RKO (cell line): ENCODE measurements at places on chromosomes 4 and X.
A peak's percentile ranks its signal among the peaks of the same experiment; 100 is the strongest.

DNA sequence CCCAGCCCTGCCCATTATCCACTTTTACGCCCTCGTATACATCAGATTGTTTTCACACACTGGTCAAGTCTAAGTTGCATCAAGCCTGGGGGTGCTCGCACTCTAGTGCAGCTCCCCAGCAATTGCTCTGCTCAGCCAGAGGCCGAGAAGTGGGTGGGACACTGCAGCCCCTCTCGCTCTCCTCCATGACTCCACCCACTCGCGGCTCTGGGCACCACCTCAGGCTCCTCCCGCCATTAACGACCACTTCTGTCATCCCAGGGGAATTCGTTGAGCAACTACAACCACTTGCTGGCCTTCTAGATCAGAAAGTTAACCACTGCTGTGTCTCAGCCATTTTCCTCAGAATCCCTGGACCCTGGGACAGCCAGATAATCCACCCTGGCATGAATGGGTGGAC lies 53.6 kb downstream of the ETNPPL start:
- DNase-seq, result no peak

- DNase-seq, result peak; percentile 8
These were observed 55.5 kb upstream of the PAK3 start for GRCh38 chrX:111040377-111041017.

DNA sequence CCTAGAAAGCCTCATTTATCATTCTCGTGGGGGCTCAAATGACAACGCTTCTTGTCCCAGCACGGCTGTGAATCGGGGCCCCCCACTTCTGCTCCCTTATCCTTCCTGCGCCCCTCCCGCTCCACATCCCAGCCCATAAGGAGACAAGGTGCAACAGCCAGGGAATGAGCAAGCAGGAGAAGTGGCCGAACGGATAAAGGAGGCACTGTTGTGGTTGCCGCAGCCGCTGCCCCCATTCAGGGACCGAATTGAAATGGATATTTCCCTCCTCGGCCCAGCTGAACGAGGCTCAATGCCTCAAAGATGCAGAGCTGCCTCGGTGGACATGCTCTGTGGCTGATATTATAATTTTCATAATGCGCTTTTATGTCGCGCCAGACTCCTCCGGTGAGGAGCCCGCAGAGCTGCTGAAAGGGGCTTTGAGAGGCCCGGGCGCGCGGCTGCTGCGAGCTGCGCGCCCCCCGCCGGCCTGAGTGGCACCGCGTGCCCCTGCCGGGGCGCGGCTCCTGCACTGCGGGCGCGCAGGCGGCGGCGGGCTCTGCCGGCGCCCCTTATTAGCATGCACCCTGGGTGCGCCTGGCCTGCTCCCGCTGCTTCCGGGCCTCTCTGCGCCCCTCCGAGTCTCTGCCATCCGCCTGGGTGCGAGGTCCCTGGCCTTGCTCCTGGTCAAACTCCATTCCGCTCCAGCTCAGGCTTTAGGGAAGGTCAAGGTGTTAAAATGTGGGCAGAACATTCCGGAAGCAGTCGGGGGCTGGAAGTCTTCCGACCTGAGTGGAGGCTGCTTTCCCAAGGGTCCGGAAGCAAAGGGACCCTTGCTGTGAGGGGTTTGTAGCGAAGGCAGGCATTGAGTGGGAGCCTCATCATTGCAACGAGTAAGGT lies 68.2 kb upstream of the TMEM33 start:
- no peak for DNase-seq

GRCh38 chr4:16843831-16844508 lies 54.5 kb downstream of the LDB2 start:
- peak; percentile 30 for DNase-seq

GRCh38 chr4:183445097-183445428 lies 627 bp downstream of the CDKN2AIP start:
- peak; percentile 46 for DNase-seq

DNA sequence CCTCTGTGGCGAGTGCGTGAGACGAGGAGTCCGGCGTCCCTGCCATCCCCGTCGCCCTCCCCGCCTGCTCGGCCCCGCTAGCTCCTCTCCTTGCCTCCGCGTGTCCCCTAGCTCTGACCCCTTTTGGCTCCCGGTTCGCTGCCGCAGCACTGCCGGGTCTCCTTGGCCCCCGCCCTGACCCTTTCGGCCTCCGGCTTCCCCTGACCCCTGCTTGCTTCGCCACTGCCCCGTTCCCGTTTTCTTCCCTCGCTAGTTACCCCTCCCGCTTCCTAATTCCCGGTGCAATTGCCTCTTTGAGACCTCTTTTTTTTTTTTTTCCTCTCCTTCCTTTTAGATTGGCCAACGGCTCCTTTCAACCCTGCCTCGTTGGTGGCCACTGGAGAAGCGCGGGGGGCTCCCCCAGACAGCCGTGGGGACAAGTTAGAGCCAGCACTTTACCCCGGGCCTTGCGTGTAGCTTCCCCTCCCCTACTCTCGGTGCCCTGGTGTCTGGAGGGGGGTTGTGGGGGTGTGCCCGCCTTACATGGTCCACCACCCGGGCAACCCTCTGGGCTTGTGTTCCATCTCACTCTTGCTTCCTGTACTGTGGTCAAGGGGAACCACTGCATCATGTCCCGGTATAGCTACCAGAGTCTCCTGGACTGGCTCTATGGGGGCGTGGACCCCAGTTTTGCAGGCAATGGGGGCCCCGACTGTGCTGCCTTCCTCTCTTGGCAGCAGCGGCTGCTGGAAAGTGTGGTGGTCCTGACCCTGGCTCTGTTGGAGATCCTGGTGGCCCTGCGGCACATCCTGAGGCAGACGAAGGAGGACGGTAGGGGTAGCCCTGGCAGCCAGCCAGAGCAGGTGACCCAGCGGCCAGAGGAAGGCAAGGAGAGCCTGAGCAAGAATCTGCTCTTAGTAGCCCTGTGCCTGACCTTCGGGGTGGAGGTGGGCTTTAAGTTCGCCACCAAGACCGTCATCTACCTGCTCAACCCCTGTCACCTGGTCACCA lies 548 bp downstream of the TMEM164 start:
- DNase-seq, result peak; percentile 17

DNA sequence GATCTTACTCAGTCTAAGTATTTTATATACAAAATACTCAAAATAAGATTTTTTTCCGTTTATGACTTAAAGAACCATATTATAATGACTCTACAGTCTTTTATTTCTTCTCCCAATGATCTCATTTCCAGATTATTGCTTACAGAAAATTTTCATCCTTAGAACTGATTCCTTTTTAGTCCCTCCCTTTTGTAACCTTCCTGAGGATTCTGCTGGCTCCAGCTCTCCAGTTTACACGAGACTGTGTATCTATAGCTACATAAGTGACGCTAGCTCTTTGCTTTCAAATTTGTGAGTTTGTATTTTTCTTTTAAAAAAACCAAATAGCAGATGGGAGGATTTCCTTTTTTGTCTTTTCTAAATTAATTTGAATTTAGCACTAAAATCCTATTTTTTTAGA lies 24.0 kb downstream of the FHDC1 start:
- DNase-seq, result no peak

DNA sequence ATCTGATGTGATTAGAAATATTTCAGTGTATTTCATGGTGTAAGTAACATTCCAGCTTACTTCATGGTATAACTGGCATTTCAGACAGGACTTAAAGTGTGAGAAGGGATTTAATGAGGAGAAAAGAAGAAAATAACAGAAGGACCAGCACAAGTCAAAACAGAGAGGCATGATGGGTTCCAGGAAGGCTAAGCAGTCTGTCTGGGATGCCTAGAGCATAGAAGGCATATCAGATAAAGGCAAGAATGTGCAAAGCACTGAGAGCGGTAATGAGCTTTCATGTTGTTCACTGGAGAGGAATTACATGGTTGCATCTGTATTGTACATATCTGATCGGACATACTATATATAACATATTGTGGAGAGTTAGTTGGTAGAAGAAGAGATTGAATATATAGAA lies 54.2 kb downstream of the GRID2 start:
- DNase-seq, result no peak

DNA sequence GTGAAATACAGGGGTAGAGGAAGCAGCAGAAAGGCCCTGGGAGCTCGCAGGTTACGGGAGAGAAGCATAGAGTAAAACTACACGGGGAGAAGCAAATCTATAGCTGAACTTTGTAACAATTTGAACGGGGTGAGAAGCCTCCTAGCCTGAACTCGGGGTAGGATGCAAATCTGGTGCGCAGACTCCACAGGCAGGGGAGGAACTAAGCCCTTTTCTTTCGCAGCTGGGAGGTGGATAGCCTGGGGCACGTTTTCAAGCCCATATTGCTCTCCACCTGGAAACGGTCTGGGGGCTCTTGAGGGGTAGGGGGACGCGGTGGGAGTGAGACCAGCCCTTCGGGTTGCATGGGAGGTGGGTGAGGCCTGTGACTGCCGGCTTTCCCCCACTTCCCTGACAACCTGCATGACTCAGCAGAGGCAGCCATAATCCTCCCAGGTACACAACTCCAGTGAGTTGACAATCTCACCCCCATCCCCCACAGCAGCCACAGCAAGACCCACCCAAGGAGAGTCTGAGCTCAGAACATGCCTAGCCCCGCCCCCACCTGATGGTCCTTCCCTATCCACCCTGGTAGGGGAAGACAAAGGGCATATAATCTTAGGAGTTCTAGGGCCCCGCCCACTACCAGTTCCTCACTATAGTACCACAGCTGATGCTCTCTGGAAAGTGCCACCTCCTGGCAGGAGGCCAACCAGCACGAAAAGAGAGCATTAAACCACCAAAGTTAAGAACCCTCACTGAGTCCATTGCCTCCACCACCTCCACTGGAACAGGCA lies 29.9 kb downstream of the SOWAHB start:
- DNase-seq, result no peak

GRCh38 chr4:87353592-87353991 lies 30.9 kb upstream of the HSD17B13 start:
- peak; percentile 44 for DNase-seq

DNA sequence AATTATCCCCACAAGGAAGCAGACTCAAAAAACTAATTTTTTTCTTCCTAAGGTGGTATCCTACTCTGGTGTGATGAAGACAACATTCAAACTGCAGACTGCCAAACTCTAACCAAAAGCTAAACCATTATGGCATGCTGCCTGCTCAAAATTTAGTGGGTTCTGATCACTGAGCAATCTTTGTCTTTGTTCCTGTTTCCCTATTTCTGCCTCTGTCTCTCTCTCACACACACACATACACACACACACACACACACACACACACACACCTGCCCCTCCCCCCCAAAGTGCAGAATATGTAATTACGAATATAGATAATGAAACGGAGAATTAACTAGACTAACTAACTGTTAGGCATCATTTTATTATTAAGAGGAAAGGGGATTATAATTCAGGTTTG lies 1278.6 kb downstream of the PCDH7 start:
- DNase-seq, result no peak

DNA sequence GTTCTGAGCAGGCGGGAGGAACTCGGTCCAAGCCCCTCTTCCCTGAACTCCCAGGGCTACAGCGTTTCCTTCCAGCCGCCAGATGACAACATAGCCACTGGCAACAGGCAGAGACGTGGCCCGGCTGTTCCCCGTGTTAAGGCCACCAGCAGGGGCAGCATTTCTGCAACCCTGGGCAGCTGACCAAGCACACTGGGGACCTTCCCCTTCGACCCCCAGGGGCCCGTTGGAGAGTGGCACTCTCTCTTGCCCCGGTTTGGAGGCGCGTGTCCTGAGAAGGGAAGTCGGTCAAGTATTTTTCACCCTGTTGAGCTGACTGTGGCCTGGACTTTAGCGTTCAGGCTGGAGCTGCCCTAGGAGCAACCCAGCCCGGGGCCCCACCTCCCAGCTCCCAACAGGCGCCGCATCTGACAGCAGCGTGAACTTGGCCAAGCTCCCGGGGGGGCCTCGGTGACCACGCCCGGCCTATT lies 37.6 kb downstream of the ZBTB49 start:
- DNase-seq, result no peak

DNA sequence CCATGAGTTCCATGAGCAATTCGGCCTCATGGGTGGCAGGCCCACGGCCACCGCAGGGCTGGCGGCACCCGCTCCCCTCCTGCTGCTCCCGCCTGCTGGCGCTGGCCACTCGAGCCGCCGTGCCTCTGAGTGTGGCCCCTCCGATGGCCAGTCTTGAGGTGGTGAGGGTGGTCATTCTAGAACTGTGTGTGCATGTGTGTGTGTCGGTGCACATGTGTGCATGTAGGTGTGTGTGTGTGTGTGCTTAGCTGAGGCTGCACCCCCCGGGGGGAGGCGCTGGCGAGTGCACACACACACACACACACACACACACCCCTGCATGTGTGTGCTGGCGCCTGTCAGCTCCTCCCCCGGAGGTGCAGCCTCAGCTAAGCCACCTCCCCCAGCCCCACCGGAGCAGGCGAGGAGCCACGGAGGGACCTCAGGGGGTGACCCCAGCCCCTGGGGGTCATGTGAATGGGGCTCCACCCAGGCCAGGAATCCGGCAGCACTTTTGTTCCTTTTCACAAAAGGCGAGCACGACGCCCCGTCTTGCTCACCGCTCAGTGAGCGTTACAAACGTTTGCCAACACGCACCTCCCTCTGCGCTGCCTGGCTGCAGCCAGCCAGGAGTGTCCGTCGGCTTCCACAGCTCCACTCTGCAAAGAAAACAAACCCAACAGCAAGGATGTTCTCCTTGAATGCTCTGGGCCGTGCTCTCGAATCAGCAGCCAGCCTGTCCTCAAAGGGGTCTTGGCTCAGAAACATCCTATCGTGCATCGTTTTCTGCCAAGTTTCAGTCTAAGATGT lies 29.9 kb downstream of the FGFRL1 start:
- DNase-seq, result no peak

- no peak for DNase-seq
These were observed 84.7 kb downstream of the CRMP1 start for GRCh38 chr4:5808081-5808741.

DNA sequence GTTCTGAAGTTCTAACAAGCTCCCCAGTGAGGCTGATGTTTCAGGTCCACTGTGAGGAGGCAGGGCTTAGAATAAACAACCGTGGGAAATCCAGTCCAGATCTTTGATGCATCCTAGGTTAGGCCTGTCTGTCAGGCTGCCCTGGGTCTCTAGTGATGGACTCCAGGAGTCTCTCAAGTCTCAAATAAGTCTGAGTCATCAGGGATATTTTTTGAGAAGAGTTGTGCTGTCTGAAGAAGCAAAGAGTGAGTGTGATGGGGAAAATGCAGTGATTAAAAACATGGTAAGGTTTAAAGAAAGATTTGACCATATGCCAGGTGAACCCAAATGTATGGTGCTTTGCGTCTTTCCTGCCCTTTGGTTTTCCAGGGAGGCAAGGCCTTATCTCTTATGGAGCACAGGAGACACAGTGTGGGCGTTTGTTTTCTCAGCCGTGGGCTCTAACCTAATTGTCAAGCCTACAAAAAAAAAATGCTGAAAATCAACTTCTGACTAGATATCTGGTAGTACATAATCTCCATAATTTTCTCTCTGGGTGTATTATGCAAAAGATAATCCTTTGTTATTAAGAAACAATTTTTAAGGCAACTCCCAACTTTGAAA lies 100.7 kb downstream of the PTTG2 start:
- peak; percentile 8 for DNase-seq

DNA sequence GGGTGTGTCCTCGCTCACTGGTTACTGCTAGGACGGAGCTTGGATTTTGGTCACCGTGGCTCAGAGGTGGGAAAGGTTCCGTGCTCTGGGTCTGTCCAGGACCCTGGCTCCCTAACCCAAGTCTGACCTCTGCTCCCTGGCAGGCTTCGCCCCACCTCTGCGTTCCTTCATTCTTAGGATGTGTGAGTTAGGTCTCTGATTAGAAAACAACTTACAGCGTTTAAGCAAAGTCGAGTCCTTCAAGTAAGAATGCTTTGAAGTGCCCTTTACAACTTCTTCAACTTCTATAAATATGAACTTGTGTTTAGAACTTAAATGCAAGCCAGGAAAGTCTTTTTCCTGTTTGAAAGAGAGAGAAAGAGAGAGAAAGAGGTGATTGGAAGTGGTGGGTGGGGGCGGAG lies 891 bp downstream of the TLR2 start:
- no peak for DNase-seq

GRCh38 chrX:133937022-133937421 lies 48.4 kb downstream of the GPC3 start:
- no peak for DNase-seq

GRCh38 chrX:68944211-68944610 lies 115.4 kb downstream of the EFNB1 start:
- no peak for DNase-seq
